Smooth muscle cell of the coronary artery (primary cell): ENCODE measurements at places on chromosomes 2 and 18. TPM values are rescaled to one million over a fixed set of nuclear protein-coding genes. Genes with fewer than 3 reads are reported as not detected.

Gene CAPN14
- total RNA-seq, result 0.08 and 0.12 TPM in 2 replicates

Gene POTEI
- not detected in 2 replicates for total RNA-seq

Gene SRD5A2
- not detected in 2 replicates for total RNA-seq

Gene POTEJ
- not detected in 2 replicates for total RNA-seq

Gene KIF1A
- total RNA-seq, result under 0.01 TPM in 1 of 2 replicates, not detected in the other

Gene ST8SIA3
- total RNA-seq, result not detected in 2 replicates

Gene LINC00305
- total RNA-seq, result not detected in 2 replicates

Gene EVA1A
- 16.3 and 48.0 TPM in 2 replicates for total RNA-seq

Gene ZNF892
- 2.3 and 4.7 TPM in 2 replicates for total RNA-seq

Gene TMEM87B
- total RNA-seq, result 16.5 and 30.8 TPM in 2 replicates

Gene NEURL3
- 0.08 TPM in 1 of 2 replicates, not detected in the other for total RNA-seq

Gene ACVR1C
- total RNA-seq, result 0.08 and 0.59 TPM in 2 replicates

Gene PHLPP1
- 2.3 and 5.7 TPM in 2 replicates for total RNA-seq

Gene GALNT14
- total RNA-seq, result 0.08 and 0.12 TPM in 2 replicates

Gene GPR17
- total RNA-seq, result not detected in 2 replicates

Gene PCARE
- not detected in 2 replicates for total RNA-seq

Gene GAL3ST2
- total RNA-seq, result 0.23 TPM in 1 of 2 replicates, not detected in the other

Gene CCDC138
- total RNA-seq, result 2.8 and 3.0 TPM in 2 replicates

Gene APCDD1
- total RNA-seq, result 0.15 and 10.5 TPM in 2 replicates

Gene DPYSL5
- total RNA-seq, result not detected in 2 replicates

Gene EFR3B
- total RNA-seq, result 1.1 and 3.0 TPM in 2 replicates

Gene ASNSD1
- total RNA-seq, result 23.6 and 50.4 TPM in 2 replicates

Gene ATF2
- 34.3 and 51.2 TPM in 2 replicates for total RNA-seq

Gene MEIS1
- 29.5 and 44.2 TPM in 2 replicates for total RNA-seq

Gene TMEM131
- 12.5 and 15.8 TPM in 2 replicates for total RNA-seq

Gene CAVIN2
- total RNA-seq, result 18.4 and 57.7 TPM in 2 replicates

Gene HNMT
- 16.8 and 40.2 TPM in 2 replicates for total RNA-seq

Gene ANKRD30B
- total RNA-seq, result 0.15 and 0.23 TPM in 2 replicates

Gene FBXO15
- 0.23 and 0.82 TPM in 2 replicates for total RNA-seq

Gene IL1F10
- total RNA-seq, result not detected in 2 replicates

Gene FOXI3
- not detected in 2 replicates for total RNA-seq

Gene INHBB
- 0.08 and 0.70 TPM in 2 replicates for total RNA-seq

Gene LHCGR
- total RNA-seq, result not detected in 2 replicates

Gene ABCG8
- total RNA-seq, result not detected in 2 replicates

Gene GLS
- total RNA-seq, result 169 and 235 TPM in 2 replicates

Gene DQX1
- total RNA-seq, result not detected in 2 replicates

Gene SETBP1
- 2.3 and 3.3 TPM in 2 replicates for total RNA-seq

Gene DNAJC5G
- total RNA-seq, result not detected in 2 replicates

Gene TUBA3D
- total RNA-seq, result not detected in 2 replicates

Gene UNC80
- total RNA-seq, result under 0.01 TPM in 1 of 2 replicates, not detected in the other

Gene LTBP1
- total RNA-seq, result 258 and 326 TPM in 2 replicates

Gene TMEM163
- total RNA-seq, result 0.08 TPM in 1 of 2 replicates, not detected in the other

Gene REG1B
- total RNA-seq, result not detected in 2 replicates

Gene CELF4
- total RNA-seq, result not detected in 2 replicates

Gene HSPE1
- total RNA-seq, result 52.5 and 102 TPM in 2 replicates

Gene GFPT1
- 27.6 and 49.1 TPM in 2 replicates for total RNA-seq

Gene SPHKAP
- total RNA-seq, result not detected in 2 replicates

Gene GTF2A1L
- 0.12 and 0.98 TPM in 2 replicates for total RNA-seq

Gene CCDC74B
- 3.4 and 9.6 TPM in 2 replicates for total RNA-seq

Gene SCG2
- total RNA-seq, result 1.3 and 36.4 TPM in 2 replicates

Gene DES
- total RNA-seq, result 0.15 and 11.8 TPM in 2 replicates

Gene KCNG3
- not detected in 2 replicates for total RNA-seq

Gene PROC
- total RNA-seq, result 0.30 TPM in 1 of 2 replicates, not detected in the other

Gene CXCR4
- total RNA-seq, result 0.83 and 6.6 TPM in 2 replicates

Gene RBM43
- total RNA-seq, result 3.9 TPM in 2 replicates
